ENCODE measurements at places on chromosomes 2 and 18.

GRCh38 chr18:36378205-36378604, 80.7 kb downstream of the FHOD3 start:
- no peak for DNase-seq

DNA sequence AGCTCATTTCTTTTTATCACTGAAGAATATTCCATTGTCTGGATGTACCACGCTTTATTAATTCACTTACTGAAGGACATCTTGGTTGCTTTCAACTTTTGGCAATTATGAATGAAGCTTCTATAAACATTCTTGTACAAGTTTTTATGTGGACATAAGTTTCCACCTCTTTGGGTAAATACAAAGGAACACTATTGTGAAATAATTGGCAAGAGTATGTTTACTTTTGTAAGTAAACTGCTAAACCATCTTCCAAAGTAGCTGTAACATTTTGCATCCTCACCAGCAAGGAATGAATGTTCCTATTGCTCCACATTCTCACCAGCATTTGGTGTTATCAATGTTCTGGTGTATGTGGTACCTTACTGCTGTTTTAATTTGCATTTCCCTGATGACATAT, 15.8 kb upstream of the VWC2L start:
- DNase-seq, result no peak

DNA sequence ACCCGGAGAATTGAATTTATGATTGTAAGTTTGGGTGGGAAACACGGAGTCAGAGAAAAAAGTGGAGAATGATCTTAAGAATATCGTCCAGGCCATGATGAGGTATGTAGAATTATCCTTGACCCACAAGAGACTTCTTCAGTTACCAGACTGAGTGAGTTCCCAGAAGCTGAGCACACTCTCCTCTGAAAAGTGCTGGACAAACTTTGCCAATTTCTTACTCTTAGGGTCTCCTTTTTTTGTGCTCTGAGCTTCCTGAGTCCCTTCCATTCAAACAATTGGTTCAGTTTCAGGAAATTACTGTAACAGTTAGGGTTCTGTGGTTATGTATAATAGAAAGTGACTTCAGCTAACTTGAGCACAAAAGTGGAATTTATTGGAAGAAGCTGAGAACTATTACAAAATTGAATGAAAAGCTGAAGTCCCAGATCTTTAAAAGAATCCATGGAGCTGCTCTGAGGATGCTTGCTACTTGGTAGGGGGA, 50.6 kb upstream of the EHBP1 start:
- DNase-seq, result no peak

- DNase-seq, result no peak
Observed at GRCh38 chr2:224670203-224670602, 46.0 kb downstream of the CCDC195 start.

DNA sequence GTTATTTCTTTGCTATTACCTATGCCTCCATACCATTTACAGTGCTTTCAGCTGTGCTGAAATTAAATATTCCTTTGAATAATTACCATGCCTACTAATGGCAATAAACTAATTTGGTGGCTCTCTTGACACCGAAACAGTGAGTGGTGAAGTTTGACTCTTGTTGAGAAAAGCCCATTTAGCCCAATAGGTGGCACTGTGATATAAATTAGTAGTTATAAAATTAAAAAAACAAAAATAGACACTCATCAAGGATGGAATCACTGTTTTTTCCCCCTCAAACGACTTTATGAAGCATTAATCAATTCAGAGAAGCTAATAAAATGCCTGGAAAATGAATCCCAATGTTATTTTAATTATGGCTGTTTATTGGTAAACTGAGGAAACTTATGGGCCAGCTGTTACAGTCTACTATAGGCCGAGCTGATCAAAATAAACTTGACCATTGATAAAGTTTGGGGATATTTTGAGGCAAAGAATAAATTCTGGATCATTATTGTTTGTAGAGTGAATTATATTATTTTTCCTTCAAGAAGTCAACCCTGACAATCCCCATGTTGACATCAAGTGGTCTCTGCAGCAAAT, 339.6 kb downstream of the TRIB2 start:
- DNase-seq, result no peak

DNA sequence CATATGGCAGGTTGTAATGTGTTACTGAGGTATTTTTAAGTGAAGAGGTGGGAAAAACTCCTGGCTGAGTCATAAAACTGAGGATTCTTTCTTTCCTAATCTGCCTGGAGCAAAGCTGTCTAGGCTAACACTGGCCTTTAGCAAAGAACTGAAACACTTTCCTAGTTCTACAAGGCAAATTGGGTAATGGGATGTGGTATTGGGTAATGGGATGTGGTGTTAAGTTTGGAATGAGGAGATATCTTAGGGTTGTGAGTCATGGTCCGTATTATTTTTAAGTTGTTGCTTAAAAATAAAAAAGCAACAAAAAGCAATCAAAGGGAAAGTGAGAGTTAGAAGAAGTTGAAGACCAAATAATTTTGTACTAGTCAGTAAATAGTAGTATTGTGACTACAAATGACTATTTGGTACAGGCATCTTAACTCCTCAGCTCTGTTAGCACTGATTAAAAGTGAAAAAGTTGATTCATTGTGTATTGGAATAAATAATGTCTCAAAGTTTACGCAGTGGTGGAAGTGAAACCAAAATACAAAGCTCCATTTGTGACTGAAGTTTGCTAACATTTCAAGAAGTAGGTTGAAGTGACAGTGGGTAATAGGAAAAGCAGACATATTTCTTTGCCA, 216.8 kb downstream of the CAMKMT start:
- no peak for DNase-seq

GRCh38 chr18:37450434-37451132, 115.0 kb downstream of the CELF4 start:
- DNase-seq, result no peak

GRCh38 chr18:60485201-60485600, 112.6 kb upstream of the MC4R start:
- DNase-seq, result no peak

- DNase-seq, result no peak
Observed at GRCh38 chr18:34659579-34660517, 50.2 kb upstream of the DTNA start.

- DNase-seq, result no peak
Observed at GRCh38 chr18:77857678-77858655, 608.3 kb downstream of the GALR1 start.

DNA sequence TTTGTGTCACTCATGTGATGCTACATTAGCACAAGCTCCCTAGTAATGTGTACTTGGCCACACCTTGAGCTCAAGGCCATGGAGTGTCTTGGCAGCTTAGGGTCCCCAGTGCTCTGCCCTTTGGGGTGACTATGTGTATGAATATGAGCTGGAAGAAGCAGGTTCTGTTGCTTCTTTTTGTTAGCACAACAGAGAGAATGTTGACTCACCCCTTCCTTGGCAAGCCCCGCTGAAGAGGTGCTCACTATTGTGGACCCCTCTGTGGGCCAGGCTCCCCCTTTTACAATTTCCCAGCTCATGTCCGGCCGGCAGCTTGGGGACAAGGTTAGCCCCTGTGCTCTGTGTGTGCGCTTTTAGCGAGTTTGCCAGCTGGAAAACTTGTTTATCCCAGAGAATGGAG, 48.1 kb downstream of the DGKD start:
- DNase-seq, result no peak

- no peak for DNase-seq
Observed at GRCh38 chr2:124609667-124610066, 584.6 kb downstream of the CNTNAP5 start.

DNA sequence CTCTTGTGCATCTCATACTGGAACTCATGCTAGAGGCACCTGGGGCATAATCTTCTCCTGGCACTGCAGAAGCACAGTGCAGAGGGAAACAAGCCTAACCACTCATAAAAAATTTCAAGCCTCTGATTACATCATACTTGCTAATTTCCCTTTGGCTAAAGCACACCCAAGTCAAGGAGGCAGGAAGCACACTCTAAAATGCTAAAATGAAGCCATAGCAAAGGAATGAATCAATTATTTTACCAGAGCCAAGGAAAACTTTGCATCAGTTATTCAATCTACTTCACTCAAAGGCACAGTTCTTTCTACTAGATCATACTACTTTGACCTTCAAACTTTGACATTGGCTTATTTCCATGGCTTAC, 79.6 kb upstream of the SPOPL start:
- DNase-seq, result no peak

- DNase-seq, result no peak
Observed at GRCh38 chr2:38432820-38433606, 55.9 kb upstream of the ATL2 start.

DNA sequence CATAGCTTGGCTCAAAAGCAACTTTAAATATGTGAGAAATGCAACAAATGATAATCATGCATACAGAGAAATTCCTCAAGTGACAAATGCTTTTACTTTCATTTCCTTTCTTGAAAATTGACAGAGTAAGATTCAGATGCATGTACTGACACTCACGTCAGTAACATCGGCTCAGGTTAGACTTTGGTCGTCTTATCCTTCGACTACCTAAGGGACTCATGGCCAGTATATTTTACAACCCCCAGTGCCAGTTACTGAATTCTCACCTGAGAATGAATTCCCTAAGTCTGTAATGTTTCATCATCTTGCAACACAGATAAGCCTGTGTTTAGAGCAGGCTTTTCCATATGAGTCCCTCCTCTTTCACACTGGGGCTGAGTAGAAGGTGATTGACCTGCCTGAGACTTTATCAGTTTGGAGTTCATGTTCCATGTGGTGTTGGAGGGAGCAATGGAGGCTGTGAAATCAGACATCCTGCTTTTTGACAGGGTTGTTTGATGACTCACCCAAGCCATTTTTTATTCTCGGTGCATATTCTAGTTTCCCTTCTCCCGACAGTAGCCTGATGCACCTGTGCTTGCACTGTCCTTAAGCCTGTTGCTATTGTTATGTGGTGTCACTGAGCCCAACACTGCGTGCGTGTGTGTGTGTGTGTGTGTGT, 30.5 kb upstream of the ATP8B1 start:
- DNase-seq, result no peak

GRCh38 chr2:11995456-11995855, 249.0 kb downstream of the LPIN1 start:
- DNase-seq, result no peak

DNA sequence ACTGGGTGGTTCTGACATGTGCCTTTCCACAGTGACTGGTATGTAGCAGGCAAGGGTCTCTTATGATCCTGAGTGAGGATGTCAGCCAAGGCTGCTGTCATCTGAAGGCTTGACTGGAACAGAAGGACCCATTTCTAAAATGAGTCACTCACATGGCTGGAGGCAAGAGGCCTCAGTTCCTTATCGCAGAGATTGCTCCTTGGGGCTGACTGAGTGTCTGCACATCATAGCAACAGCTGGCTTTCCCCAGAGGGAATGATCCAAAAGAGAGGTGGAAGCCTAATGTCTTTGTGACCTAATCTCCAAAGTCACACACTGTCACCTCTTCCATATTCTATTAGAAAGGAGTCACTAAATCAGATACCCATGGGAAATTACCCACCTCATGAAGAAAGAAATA, 114.0 kb downstream of the NEDD4L start:
- DNase-seq, result no peak

DNA sequence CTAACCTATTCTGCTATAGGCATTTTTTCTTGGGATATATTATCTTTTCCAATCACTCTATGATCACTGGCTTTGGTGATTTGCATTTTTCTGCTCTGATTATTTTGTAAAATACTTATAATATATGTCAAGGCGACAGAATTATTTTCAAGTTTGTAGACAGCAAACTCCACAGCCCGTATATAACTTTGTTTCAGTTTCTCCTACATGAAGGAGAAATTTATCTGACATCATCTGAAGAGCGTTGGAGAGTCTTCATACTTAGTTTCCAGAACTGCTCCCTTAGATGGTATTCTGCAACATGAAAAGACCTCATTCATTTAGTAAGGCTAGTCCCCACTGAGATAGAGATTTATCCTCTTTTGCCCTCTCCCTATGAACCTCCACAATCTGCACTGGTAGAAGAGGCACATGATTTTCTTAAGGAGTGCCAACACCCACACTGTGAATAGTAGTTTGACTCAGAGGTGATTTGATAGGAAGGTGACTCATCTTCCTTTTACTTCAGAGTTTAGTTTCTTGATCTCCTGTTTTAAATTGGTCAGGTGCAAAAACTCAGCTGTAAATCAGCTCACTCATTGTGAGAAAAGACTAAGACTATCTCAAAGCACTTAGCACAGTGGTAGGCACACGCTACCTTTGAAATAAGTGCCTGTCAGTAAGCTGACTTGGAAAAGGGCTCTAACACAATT, 1848.6 kb upstream of the CELF4 start:
- no peak for DNase-seq

DNA sequence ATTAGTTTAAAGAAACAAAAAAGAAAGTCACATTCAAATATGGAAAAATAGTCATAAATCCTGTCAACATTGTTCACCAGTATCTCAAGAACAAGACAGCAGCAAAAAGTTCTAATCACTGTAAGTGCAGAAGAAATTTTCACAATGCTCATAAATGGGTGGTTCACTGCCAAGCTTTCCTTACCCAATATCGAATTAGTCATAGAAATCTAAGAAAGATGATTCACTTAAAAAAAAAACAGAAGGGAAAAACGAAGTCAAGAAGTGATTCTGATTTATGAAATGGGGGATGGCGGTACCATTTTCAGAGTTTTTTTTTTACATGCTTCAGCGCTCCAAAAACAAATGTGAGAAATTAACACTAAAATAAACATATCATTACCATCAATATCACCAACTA, 156.7 kb downstream of the EXOC6B start:
- DNase-seq, result no peak

- DNase-seq, result no peak
Observed at GRCh38 chr2:219001577-219002394, 8.6 kb upstream of the CRYBA2 start.

- DNase-seq, result no peak
Observed at GRCh38 chr2:20594957-20595356, 55.9 kb downstream of the HS1BP3 start.

DNA sequence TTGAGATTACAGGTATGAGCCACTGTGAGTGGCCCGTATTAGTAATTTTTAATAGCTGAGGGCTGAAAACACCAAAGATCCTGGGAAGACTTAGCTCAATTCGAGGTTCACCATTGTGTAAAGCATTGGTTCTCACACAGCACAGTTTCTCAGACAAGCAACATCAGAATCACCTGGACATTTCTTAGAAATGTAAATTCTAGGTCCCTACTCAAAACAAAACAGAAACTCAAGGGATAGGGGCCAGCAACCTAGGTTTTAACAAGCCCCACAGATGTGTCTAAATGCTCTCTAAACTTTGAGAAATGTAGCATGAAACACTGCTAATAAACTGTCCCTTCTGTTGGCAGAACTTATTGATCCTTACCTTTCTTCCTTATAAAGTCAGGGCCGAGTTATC, 681.2 kb downstream of the RNF144A start:
- DNase-seq, result no peak

- DNase-seq, result no peak
Observed at GRCh38 chr2:151977631-151978030, 121.2 kb downstream of the CACNB4 start.

DNA sequence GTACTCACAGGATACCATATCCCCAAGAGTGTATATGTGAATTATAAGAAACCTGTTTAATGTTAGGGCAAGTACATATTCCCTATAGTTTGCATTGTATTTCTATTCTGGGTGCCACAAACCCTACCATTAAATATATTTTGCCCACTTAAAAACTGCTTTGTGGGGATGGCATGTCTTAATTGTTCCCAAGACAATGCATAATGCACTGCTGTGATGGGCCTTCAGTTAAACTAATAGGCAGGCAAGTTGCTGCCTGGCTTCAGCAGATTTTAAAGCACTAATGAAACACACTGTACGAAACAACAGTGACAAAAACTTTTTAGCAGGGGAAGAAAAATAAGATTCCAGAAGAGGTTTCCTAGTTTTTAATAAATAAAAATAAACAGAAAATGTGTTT, 104.8 kb upstream of the VRK2 start:
- no peak for DNase-seq

Data from stimulated activated CD4-positive, alpha-beta T cell treated with anti-CD3 and anti-CD28 coated beads, Interleukin-1b, Interleukin-23, amount 100 ng/mL, for 24 hours (primary cell).